SHP77 treated with DMSO at 0.1 percent for 48 hours (cell line): ENCODE measurements at places on chromosomes 4 and X.

GRCh38 chr4:138663883-138664282 is 351.7 kb upstream of the NOCT start:
- DNase-seq: no peak

GRCh38 chrX:135973025-135973547 is 702 bp downstream of the MMGT1 start:
- DNase-seq: no peak

DNA sequence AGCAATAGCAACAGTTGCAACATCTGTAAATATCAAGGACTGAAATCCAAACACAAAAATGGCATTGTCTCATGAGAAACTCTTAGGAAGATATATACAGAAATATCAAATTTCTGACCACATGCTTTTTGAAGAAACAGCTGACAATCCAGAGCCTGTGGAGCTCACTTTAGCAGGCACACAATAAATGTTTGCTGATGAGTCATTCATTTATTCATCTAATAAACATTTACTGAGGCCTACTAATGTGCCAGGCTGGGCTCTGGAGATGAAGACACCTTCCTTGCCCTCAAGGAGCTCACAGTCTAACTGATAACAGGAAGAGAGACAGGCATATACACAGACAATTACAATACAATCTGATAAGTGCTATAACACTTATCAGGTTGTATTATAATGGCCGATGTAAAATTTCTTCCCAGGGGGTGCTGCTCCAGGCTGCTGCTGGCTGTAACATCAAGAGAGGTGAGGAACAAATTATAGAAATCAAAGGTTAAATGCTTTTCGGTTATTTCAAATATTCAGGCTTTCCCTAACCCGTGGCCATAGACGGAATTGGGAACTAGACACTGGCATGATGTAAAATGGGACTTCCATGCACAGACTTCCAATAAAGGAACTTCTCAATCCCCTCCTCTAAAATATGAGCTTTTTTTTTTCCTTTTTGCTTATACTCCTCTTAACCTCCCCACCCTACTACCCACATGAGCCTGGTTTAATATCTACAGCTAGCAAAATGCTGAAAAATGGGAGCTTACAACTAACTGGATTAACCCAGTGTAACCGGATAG is 16.8 kb upstream of the ZCCHC13 start:
- no peak for DNase-seq

- no peak for DNase-seq
Measured at GRCh38 chr4:16443504-16444088, 217.3 kb upstream of the TAPT1 start.

DNA sequence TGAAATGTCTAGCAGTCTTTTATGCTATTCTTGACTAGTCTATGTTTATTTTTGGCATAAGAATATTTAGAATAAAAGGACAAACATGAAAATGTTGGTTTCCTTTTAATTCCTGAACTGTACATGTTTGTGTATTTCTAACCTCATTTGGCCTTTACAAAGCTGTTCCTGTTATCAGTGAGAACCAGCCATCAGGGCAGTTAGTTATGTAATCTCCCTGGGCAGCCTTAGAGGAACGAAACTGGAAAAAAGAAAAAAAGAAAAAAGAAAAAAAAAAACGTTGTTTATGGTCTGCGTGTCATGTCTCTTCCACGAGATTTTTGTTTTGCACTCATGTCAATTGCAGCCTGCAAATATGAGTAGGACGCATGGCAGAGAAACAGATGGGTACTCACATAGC is 193.7 kb downstream of the MAGEB5 start:
- no peak for DNase-seq

GRCh38 chrX:147900349-147900748 is 11.4 kb upstream of the FMR1 start:
- DNase-seq: no peak

DNA sequence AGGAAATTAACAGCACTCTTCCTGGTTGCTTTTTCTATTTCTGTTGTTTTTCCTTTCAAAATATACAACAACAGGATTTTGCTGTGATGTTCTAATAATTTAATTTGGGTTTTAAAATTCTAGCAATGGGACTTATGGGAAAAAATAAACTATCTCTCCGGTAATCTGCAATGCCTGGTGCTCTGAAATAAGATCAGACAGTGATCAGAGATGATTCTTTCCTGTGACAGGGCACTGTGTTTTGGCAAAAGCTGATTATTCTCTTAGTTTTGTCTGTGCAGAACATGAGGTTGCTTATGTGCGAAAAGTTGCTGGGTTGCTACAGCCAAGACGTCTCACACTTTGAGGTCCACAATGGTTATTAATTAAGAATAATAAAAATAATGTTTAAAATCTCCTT is 291.7 kb downstream of the FBXO8 start:
- no peak for DNase-seq

DNA sequence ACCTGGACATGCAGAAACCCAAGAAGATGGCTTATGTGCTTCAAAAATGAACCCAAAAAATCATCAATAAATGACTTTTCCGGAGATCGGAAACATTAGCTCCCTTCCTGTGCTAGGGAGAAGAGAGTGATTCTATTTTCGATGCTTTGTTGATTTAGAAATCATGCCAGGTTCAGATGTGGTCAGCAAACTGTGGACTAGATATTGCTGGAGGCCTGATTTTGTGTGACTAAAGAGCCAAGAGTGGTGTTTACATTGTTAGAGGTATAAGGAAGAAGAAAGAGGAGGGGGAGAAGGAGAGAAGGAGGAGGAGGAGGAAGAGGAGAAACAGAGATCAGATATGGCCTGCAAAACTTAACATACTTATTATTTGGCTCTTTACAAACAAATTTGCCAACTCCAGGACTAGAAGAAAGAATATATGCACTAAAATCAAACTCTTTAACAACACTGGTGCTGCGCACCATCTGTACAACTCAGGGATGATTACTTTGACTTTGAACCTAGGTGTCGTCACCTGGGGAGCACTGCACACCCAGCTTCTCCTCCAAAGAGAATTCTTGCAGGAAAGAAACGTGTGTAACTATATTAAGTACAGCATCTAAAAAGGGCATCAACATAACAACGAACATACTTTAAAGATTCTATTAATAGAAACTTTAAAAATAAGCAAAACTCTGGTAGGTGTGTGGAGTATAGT is 664.9 kb upstream of the LCORL start:
- DNase-seq: no peak

- no peak for DNase-seq
Measured at GRCh38 chrX:57930051-57930450, 19.8 kb upstream of the ZXDA start.

- DNase-seq: peak; percentile 16
Measured at GRCh38 chr4:73730292-73730691, 10.1 kb upstream of the CXCL8 start.

GRCh38 chrX:35722128-35722527 is 76.0 kb upstream of the MAGEB16 start:
- no peak for DNase-seq

DNA sequence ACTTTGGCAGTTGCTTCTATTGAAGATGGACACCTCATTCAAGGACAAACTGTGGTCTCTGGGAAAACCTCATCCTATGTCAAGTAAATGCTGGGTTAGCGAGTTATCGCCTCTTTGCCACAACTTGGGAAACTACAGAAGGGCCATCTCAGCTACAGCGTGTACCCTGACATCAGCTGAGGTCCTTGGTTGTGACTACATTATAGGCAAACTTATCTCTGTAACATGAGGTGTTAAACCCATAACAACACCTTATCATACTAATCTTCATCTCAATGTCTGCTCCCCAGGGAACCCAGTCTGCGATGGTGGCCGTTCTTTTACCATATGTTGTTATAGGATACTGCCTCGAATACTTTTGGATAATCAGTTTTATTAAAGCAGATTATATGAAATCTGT is 1862.7 kb downstream of the STIM2 start:
- no peak for DNase-seq

DNA sequence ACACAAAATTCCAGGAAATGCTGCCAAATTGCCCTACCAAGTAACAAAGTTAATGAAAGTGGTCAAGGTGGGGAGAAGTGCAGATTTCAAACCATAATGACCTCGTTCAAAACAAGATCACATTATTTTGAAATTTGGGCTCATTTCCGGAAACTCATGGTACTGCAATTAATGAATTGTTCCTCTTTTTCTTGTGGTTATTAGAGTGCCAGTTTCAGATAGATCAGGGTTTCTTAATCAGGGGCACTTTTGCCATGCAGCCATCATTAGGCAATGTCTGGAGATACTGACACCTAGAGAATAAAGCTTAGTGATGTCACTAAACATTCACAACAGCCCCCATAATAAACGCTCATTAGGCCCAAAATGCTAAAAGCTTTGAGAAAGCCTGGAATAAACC is 381.5 kb upstream of the GALNT7 start:
- no peak for DNase-seq

- DNase-seq: no peak
Measured at GRCh38 chr4:162341533-162341932, 177.7 kb upstream of the FSTL5 start.

DNA sequence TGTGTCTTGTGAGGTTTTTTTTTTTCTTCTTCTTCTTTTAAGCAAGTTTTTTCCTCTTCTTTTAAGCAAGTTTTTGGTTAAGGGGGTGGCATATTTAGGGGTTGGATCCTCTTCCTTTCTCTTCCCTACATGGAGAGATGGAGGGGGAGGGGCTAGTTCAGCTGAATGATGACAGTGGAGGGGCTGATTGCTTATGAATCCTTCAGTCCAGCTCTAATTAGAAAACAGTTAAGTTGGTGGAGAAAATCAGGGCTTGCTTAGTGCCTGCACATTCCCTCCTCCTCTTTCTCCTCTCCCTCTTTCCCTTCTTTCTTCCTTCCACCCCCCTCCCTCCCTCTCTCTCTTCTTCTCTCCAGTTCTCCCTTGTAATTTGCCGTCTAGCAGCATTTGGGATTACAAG is 4.4 kb upstream of the HAND2 start:
- DNase-seq: no peak

DNA sequence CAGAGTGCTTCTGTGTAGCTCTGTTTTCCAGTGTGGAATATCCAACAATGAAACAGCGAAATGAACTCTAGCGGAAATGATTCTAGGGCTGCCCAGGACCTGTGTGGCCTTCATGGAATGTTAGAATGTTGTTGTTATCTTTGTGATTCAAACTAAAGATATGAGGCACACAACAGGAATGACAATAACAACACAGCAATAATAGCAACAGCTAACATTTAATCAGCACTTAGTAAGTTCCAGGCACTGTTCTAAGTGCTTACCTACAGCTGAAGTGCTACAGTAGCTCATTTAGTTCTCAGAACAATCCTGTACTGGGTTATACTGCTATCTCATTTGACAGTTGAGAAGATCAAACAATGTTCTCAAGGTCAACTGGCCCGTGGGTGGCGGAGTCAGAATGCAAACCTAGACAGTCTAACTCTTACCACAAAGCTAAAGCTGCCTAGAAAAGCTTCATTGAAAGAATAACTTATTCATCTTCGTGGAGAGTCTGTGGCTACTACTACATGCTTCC is 63.7 kb downstream of the MAML3 start:
- DNase-seq: no peak

- no peak for DNase-seq
Measured at GRCh38 chr4:96526625-96527024, 686.7 kb downstream of the PDHA2 start.

DNA sequence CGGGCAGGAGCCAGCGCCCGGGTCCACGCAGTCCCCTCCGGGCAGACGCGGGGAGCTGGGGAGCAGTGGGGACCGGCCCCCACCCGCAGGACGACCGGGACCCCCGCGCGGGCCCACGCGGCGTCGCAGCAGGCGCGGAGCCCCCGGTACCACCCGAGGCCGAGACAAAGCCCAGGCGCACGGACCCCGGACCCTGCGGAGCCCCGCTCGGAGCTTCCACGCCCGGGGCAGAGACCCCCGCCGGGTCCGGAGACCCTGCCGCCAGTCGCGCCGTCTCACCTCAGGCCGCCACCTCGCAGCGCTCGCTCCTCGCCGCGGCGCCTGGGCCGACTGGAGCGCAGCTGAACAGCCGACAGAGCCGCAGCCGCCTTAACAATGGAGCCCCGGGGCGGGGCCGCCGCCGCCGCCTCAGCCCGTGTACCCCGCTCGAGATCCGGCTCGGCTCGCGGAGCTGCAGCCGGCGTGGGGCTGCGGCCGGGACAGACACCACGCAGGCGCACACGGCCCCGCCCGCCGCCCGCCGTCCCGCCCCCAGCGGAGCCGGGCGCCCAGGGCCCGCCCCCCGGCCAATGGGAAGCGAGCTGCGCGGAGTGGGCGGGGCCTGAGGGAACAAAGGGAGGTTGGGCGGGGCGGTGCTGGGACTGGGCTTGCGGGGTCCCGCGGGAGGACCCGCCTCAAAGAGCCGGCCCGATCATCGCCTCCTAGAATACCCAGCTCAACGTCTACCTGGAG is at the start of gene AFAP1:
AFAP1 (minus strand) TSS at position 485 of the 732 bp plus-strand sequence. CDS start 67,783 bp downstream, outside the sequence.
- DNase-seq: peak; percentile 7

DNA sequence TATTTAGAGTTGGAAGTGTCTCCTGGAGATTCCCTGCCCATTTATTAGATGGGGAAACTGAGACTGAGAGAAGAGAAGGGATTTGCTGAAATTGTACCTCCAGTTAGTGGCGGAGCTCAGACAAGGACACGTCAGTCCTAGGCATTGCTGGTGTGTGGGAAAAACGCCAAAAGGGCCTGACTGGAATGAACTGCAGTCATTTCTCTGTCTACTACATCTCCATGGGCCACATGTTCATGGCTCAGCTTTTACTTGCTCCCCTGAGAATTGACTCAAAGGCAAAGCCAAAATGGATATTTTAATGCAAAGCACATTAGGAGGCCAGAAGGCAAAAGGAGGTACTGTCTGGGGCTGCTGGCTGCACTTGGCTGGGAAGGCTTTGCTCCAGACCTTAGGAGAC is 3.9 kb downstream of the TFDP3 start:
- no peak for DNase-seq

GRCh38 chr4:38119668-38120385 is 159.6 kb downstream of the PTTG2 start:
- DNase-seq: no peak

- no peak for DNase-seq
Measured at GRCh38 chr4:74095482-74095881, 3.5 kb downstream of the CXCL2 start.

GRCh38 chrX:16119353-16120220 is 3.8 kb upstream of the GRPR start:
- no peak for DNase-seq

DNA sequence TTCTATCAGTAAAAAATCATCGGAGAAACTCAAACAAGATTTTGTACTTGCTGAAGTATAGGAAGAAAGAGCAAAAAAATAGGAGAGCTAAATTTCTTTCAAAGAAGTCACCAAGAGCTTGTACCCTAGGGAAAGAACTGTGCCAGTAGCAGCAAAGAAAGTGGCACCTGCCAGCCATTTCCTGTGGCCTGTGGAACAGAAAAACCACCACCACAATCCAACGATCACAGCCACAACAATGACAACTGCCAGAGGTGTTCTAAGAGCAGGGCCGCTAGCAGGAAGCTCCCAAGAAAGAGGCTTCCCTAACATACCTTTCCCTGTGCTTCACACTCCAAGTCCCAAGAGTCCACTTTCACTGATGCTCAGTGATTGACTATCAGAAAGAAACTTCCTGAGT is 266.1 kb upstream of the GPC4 start:
- no peak for DNase-seq
